ENCODE measurements at places on chromosomes 3 and 15. TPM values are rescaled to one million over a fixed set of nuclear protein-coding genes. Genes with fewer than 3 reads are reported as not detected.

- DNase-seq, result no peak
Observed at GRCh38 chr3:9627901-9628633, 21.2 kb upstream of the MTMR14 start.

- no peak for DNase-seq
Observed at GRCh38 chr15:91872356-91873137, 19.0 kb downstream of the SLCO3A1 start.

The SOX2 gene
- 0.30 TPM for polyA plus RNA-seq

The MYRIP gene
- polyA plus RNA-seq, result 1.6 TPM

Measured in left kidney (tissue), 8 donors.